Frontal cortex (tissue), 4 donors: ENCODE measurements at places on chromosomes 7 and 10. TPM values are rescaled to one million over a fixed set of nuclear protein-coding genes. Genes with fewer than 3 reads are reported as not detected.
A peak's percentile ranks its signal among the peaks of the same experiment; 100 is the strongest.

Gene NODAL
- 2.0 TPM for total RNA-seq

Gene GHRHR
- total RNA-seq: not detected

Gene TRPV5
- total RNA-seq: not detected

Gene SLC13A1
- total RNA-seq: not detected

Gene NFE2L3
- total RNA-seq: 9.8 TPM

Gene SPDYE5
- total RNA-seq: not detected

Gene SFTPD
- 0.41 TPM for total RNA-seq

Gene TRIM4
- 10.6 TPM for total RNA-seq

DNA sequence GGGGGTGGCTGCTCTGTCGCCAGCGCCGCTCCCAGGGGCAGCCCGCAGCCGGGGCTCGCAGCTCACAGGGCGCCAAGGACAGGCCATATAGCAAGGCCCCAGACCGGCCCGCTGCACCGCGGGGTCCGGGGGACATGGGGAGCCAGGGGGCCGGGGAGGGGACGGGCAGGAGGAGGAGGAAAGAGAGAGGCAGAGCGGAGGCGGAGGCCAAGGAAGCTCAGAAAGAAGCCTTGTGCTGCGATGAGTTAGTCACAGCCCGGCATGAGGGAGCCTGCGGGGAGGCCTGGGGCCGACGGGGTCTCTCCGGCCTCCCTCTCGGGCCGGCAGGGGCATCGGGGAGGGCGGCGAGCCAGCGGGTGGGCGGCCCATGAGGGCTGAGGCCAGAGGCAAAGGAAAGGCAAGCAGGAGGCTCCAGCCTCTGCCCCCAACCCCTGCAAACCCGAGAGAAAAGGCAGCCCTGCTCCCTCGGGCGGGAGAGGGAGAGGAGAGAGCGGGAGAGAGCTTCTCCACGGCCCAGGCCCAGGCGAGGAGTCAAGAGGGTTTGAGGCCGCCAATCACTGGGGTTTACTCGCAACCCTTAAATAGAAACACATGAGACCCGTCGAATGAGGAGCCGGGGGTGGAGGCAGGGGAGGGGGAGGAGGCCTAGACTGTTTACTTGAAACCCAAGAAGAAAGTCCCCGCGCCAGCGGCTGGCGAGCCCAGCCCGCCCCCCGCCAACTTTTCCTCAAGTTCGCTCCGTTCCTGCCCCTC lies 167.9 kb downstream of the NEURL1 start:
- no peak for DNase-seq

- DNase-seq: no peak
These were observed 2.3 kb upstream of the GSTO1 start for GRCh38 chr10:104252368-104252767.

DNA sequence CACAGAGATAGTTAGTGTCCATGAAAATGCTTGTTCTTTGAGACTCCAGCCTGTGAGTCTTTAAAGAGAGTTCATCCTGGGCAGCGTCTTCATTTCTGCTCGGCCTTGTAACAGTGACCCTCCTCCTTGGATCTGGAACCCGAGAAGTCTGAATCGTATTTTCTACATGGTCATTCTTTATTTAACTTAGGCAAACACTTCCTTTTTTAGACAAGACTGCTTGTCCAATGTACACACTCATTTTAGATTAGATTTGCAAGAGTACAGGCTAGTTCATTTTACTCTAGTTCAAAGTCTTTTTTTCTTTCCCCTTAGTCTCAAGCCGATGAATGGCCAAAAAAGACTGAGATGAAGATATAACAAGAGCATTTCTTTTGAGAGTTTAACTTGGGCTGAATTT lies 133.5 kb downstream of the CHN2 start:
- no peak for DNase-seq

DNA sequence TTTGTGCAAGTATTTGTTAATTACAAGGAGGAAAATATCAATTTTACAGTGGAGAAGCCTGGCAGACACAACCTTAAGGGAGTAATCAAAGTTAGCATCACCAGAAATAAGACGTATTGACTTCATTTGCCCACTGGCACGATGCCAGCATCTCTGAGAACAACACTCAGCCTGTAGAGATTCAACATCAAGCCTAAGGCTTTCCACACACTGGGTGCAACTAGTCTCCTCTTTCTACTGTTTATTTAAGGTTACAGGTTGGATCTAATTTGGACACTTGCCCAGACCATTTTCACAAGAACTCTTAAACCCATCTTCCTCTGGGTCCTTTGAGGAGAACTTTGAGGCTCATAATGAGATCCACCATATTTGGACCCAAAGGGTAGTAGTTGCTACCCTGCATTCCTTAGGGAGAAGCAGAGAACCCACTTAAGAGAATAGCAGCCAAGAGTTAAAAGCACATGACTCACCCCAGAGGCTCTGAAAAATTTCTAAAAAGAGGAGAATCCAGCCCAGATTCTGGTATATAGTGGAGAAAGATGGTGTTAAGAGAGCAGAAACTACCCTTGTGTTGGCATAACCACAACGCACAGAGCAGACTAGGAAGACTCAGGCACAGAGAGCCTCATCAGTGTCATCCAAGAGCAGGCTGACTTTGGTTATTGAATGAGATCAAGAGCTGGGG lies 97.3 kb downstream of the CCDC71L start:
- no peak for DNase-seq

DNA sequence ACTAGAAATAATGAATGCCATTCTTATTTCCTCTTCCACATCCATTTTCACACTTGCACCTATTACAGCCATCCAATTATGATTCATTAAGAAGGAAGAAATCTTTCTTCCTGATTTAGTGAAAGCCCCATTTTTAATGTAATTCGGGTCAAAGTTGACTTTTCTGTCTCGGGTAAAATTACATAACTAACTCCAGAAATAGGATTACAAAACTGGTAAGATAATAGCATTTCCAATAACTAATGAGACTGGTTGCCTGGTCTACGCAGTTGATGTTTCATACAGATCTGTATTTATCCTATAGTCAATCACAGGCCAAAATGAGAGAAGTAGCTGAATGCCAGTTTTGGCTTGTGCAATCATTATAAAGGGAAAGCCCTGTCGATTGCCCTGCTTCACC lies 651.5 kb upstream of the NRP1 start:
- DNase-seq: no peak

DNA sequence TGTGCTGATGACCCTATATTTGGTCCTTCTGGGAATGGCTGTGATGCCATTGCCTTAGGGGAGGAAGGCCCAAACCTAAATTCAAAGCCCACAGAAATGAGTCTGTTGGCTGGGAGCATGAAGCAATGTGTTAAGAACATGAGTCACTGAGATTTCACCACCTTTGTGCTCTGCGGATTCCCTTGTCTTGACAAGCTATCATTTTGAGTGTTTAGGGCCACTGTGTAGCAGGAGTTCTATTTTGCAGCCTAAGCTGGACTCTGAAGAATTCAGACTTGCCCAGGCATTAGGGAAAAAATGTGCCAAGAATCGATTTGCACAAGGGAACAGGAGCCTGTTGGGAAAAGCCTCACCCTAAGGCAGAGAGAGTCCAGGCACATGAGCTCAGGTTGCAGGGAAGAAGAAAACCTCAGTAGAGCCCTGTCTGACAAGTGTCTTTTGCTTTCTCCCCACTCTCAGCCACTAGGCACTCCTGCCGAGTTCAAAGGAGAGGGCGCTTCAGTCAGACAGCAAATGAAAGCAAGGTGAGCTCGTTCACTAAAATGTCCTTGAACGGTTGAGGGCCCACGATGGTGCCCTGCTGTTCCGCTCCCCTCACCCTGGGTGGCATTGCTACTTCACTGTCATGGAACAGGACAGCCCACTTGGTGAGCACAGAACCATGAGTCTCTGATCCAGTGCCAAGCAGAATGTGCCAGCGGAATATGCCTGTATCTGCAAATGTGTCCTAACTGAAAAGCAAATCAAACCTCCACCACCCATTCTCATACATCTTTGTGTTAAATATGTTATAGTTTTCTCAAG lies 93.6 kb downstream of the PRLHR start:
- no peak for DNase-seq

DNA sequence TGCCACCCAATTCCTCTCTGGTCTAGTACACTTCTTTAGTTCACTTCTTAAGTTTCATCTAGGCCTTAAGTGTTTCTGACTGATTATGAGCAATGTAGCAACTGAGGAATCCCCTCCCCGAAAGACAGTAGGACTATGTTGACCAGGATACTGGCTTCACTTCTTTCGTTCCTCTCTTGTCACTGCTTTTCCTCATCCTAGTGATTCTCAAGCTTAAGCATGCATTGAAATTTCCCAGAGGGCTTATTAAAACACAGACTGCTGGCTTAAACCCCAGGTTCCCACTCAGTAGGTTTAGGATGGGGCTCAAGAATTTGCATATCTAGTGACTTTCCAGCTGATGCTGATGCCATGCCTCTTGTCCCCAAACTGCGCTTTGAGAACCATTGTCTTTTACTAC lies 164.6 kb upstream of the WNT16 start:
- no peak for DNase-seq

- no peak for DNase-seq
These were observed 257.9 kb downstream of the PRPF18 start for GRCh38 chr10:13844651-13845050.

DNA sequence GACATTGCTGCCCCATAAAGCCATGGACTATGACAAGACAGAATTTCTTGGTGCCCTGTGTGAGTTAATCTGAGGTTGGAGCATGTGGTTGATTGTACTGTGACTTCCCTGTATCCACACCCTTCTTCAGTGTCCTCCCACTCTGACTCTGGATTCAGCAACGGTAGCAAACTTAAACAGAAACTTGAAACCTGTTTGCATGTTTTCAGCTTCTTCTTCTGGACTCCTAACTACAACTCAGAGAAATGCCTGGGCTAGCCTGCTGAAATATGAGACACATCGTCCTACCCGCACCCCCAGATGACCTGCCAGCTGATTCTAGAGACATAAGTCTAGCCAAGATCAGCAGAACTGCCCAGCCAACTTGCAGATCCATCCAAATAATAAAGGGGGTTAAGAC lies 78.4 kb downstream of the IPMK start:
- DNase-seq: no peak

GRCh38 chr7:70920876-70921275 lies 211.1 kb upstream of the GALNT17 start:
- no peak for DNase-seq

GRCh38 chr7:21944616-21945453 lies 864 bp downstream of the CDCA7L start:
- DNase-seq: peak; percentile 40

DNA sequence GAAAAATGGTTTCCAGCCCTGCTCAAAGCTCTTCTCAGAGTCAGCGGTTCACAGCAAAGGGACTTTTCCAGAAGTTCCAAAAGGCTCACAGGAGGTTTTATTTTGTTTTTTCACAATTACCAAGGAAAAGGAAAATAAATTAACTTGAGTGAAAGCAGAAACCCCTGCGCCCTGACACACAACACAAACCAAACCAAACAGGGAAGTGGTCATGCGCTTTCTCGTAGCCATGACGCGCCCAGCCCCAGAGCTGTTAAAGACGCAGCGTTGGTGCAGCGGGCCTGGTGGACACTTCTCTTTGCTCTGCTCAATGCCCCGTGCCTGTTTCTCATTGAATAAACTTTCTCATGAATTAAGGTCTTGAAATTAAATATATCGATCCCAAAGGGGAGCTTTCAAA lies 134.4 kb upstream of the LYZL2 start:
- DNase-seq: no peak

DNA sequence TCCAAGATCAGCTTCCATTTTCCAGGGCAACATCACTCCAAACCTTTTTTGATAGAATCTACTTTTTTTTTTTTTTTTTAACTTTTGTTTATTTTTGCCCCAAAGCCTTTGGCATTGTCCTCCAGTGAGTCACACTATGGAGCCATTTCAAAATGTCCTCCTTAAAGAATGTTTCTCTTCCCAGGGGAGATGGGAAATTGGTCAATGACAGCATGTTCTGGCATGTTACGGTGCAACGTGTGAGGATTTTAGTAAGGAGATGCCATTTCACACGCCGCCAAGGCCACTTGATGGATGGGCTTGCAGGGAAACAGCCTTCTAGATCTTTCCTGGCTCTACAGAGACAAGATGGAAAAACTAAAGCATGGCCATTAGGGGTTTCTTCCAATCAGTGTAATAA lies 30.7 kb upstream of the TRIL start:
- no peak for DNase-seq

GRCh38 chr7:45240273-45240771 lies 82.7 kb downstream of the RAMP3 start:
- DNase-seq: no peak

DNA sequence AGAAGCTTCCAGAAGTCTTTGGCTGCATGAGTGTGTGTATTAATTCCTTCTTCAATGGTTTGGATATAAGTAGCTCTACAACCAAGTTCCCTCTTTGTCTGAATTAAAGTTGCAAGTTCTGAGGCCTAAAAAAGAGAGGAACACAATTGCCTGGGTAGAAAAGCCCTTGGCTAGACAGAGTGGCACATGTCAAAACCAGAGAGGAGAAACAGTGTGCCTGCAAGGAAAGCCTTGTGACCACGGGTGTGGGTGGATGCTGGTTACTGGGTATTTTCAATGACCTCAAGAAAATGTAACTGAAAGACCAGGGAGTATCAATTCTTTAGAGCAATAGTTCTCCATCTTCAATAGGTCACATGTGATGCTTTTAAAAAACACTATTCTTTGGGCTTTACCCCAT lies 148.3 kb downstream of the SVIL start:
- DNase-seq: no peak

GRCh38 chr10:7817576-7817975 lies 729 bp upstream of the TAF3 start:
- no peak for DNase-seq

GRCh38 chr10:58023341-58024073 lies 244.2 kb downstream of the IPMK start:
- no peak for DNase-seq

- DNase-seq: no peak
These were observed 26.2 kb downstream of the CCDC3 start for GRCh38 chr10:12975266-12975665.

DNA sequence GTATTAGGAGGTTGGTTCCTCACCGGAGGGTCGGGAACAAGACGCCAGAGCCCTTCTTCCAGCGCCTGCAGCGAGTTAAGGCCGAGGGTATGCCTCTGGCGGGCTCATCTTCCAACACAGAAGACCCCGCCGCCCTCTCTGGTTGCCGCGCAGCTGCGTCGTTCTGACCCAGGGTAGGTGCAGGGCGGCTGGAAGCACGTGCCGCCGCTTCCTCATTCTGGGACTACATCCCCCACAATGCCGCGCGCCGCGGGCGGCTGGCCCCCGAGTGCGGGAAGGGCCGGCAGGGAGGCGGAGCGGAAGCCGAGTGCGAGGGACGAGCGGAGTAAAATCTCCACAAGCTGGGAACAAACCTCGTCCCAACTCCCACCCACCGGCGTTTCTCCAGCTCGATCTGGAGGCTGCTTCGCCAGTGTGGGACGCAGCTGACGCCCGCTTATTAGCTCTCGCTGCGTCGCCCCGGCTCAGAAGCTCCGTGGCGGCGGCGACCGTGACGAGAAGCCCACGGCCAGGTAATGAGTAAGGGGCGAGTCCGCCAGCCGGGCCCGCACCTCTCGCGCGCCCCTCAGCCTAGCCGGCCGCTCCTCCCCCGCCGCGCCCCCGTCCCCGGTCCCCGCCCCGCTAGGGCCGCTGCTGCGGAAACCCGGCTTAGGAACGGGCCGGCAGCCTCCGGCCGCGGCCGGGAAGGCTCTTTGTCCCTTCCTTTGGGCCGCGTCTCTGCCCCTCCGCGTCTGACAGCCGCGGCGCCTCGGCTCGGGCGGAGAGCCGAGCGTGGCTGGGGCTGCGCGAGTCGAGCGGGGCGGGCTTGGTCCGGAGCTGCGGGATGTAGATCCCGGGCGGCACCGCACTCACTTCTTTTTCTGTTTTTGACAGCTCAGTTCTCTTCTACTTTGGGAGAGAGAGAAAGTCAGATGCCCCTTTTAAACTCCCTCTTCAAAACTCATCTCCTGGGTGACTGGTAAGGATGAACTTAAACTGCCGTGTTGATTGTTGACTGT lies at the start of gene CCDC126:
Gene CCDC126 (plus strand): TSS at position 289 of the 998 bp plus-strand sequence. CDS start 13,934 bp downstream, outside the sequence.
- DNase-seq: peak; percentile 92

GRCh38 chr10:123781324-123781900 lies 110.2 kb downstream of the CPXM2 start:
- DNase-seq: no peak
